Breast epithelium (tissue), 4 donors: ENCODE measurements at places on chromosomes 4 and X. TPM values are rescaled to one million over a fixed set of nuclear protein-coding genes. Genes with fewer than 3 reads are reported as not detected.

Gene PASD1
- not detected for total RNA-seq

Gene CCDC149
- 21.0 TPM for total RNA-seq

Gene PPBP
- 1.3 TPM for total RNA-seq

Gene CRLF2
- 0.88 TPM for total RNA-seq

DNA sequence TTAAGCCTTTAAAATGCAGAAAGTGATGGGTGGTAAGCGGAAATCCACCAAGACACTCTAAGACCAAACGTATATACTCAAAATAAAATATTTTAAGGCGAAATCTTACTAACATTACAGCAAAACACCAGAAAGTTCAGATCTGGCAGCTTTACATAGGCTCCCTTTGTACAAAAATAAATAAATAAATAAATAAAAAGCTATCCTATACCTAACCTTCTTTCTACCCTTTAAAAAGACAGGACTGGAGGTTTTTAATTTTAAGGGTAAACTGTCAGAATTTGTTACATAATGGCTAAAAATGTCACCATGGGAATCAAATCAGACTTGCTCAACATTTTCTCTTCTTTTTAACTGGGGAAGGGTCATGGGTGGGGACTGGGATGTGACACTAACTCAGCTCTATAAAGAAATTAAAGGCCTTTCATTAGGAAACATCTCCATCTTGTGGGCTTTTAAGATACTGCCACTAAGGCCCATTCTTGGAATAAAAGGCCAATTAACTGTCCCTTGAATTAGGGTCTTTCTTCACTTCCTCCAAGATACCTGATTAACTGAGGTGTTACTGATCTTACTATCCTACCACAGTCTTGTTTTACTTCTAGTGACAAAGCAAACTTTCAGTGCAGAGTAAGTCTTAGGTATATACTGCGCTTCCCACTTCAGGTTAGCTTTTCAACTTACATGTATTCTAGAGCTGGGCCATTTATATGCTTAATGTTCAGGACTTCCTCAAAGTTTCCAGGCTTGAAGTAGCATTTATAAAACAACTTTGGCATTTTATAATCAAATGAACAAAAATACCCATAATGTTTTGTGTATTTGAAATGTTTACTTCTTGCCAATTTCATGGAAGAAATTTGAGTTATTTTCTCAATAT is 13.3 kb downstream of the HNRNPD start:
- no peak for DNase-seq

- peak; percentile 82 for DNase-seq
Measured at GRCh38 chr4:6271701-6272465, 2.2 kb downstream of the WFS1 start.

GRCh38 chr4:70901607-70901983 is 574 bp upstream of the MOB1B start:
- no peak for DNase-seq

GRCh38 chr4:101921370-101921769 is 130.8 kb downstream of the BANK1 start:
- no peak for DNase-seq

DNA sequence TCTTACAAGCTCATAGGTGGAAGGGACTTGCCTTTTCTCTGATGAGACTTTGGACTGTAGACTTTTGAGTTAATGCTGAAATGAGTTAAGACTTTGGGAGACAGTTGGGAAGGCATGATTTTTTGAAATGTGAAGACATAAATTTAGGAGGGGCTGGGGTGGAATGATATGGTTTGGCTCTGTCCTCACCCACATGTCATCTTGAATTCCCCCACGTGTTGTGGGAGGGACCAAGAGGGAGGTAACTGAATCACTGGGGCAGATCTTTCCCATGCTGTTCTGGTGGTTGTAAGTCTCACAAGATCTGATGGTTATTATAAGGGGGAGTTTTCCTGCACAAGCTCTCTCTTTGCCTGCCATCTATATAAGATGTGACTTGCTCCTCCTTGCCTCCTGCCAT is 777.9 kb downstream of the CENPC start:
- no peak for DNase-seq

DNA sequence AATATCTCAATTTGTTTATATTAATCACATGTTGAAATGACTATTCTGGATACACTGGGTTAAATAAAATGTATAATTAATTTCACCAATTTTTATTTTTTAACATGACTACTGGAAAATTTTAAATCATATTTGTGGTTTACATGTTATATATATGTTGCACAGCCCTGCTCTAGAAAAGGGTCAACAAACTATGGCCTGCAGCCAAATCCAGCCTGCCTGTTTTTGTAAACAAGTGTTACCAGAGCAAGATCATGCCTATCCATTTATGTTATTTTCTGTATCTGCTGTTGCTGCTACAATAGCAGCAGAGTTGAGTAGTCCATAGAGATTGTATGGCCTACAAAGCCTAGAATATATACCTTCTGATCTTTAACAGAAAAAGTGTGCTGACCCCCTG is 1.2 kb downstream of the TCEANC start:
- DNase-seq, result no peak

GRCh38 chr4:169024762-169025161 is 14.7 kb upstream of the CBR4 start:
- DNase-seq, result no peak

DNA sequence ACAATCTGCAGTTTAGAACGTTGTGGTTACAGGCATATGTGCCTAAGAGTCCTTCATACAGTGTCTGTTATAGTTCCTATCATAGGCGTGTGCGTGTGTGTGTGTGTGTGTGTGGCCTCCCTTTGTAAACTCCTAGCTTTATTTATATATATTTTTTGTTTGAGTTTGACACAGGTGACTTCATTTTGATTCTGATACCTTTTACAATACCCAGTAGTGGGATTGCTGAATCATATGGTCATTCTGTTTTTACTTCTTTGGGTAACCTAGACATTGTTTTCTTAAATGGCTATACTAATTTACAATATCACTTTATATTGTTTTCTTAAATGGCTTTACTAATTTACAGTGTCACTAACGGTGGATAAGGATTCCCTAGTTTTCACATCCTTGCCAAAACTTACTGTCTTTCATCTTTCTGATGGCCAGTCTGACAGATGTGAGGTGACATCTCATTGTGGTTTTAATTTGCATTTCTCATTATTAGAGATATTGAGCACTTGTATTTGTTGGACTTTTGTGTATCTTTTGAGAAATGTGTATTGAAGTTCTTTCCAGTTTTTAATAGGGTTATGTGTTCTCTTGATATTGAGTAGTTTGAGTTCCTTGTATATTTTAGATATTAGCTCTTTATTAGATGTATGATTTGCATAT is 211.1 kb upstream of the NUDT6 start:
- DNase-seq, result no peak

GRCh38 chr4:113435893-113436292 is 325.6 kb downstream of the CAMK2D start:
- DNase-seq, result peak; percentile 38

- no peak for DNase-seq
Measured at GRCh38 chrX:140157143-140157542, 191.8 kb upstream of the CXorf66 start.

DNA sequence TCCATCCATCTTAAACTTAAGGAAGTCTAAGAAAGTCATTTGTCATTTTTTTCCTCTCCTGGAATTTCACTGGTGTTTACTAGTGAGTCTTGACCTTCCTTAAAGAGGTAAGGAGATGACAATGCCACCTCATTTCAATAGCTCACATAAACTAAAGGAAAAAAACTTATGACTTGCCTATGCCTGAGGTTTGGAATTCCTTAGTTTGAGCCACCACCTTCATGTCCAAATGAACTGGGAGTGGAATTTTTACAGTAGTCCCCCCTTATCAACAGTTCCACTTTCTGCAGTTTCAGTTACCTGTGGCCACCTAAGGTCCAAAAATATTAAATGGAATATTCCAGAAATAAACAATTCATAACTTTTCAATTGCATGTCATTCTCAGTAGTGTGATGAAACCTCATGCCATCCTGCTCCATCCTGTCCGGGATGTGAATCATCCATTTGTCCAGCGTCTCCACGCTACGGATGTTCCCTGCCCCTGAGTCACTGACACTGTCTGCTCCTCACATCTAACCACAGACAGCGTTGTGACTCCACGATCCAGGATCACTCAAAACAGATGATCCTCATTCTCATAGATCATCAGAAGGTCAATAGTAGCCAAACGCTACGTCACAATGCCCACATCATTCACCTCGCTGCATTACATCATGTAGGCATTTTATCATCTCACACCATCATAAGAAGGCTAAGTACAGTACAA is 177.4 kb downstream of the SH3KBP1 start:
- DNase-seq, result no peak

GRCh38 chr4:158624889-158625478 is 46.7 kb downstream of the C4orf46 start:
- DNase-seq, result no peak

DNA sequence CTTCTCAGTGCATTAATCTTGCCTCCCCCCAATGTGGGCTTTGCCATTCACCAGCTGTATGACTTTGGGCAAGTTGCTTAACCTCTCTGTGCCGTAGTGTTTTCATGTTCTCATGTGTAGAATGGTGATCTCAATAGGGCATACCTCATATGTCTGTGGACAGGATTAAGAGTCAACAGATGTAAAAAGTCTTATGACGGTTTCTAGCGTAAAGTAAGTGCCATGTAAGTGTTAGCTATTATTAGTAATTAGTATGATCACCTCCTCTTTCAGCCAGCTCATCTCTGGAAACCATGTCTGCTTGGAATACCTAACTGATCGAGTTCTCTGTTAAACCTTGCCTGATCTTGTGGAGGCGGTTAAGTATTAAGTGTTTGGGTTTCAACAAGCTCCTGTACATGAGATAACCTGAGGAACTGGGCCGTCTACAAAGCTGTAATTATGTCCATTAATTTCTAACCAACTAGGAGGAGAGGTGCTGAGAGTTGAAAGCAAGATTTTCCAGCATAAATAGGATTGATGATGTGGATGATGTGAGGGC is 66.3 kb downstream of the TSC22D3 start:
- no peak for DNase-seq

- no peak for DNase-seq
Measured at GRCh38 chrX:105553118-105553517, 269.2 kb upstream of the NRK start.

GRCh38 chrX:69323786-69324720 is 158.8 kb upstream of the PJA1 start:
- no peak for DNase-seq
